A549 treated with Hydrocortisone at 1 μM for 4 hours (cell line): ENCODE measurements at places on chromosomes 6 and 20. TPM values are rescaled to one million over a fixed set of nuclear protein-coding genes. Genes with fewer than 3 reads are reported as not detected.

JARID2 gene
- total RNA-seq, result 9.4 to 13.5 TPM (median 11.5 TPM) in 5 replicates

GMPR gene
- 4.3 to 6.5 TPM (median 5.6 TPM) in 5 replicates for total RNA-seq

KIAA0408 gene
- total RNA-seq, result 5.3 to 7.5 TPM (median 5.6 TPM) in 5 replicates

SLC17A2 gene
- total RNA-seq, result not detected in 5 replicates

THBD gene
- 94.1 to 131 TPM (median 126 TPM) in 5 replicates for total RNA-seq

PBOV1 gene
- total RNA-seq, result not detected in 5 replicates

IL20RA gene
- 0.02 to 0.15 TPM (median 0.05 TPM) in 3 of 5 replicates, not detected in the others for total RNA-seq

TMEM74B gene
- total RNA-seq, result 2.5 to 4.5 TPM (median 3.4 TPM) in 5 replicates
